Fibroblast of skin of back (primary cell): ENCODE measurements at places on chromosomes 2 and 18.

GRCh38 chr2:28102455-28102874 is 211.9 kb downstream of the BABAM2 start:
- DNase-seq: peak; percentile 88

DNA sequence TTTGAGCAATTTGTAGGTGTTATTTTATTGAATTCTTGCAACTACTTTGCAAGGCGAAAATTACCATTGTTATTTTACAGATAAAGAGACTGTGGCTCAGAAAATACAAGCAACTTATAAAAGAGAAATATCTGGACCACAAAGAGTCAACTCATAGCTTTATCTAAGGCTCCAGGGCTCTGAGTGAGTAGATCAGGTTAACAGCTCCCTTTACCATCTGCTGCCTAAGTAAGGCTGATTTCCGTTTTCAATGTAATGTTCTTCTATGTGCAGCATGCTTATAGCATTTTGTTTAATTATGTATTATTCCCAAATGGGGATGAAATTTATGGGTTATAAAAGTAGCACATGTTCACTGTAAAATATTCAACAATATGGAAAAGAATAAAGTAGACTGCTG is 299.1 kb upstream of the TNP1 start:
- DNase-seq: no peak

DNA sequence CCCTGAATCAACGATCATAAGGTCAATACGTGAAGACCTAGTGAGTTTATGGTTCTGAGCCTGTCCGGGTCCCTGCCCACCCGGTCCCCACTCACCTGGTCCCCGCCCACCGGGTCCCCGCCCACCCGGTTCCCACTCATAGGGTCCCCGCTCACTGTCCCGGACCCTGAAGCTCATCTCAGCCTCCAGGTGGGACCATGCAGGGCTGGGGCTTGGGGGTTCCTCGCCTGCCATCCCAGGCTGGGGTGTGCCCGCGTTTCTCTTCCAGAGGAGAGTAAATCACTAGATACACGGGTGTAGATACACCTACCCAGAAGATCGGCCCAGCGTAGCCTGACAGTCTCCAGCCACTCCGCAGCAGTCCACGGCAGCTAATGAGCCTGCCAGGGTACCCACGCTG is 131.5 kb downstream of the MBP start:
- no peak for DNase-seq

- DNase-seq: no peak
Observed at GRCh38 chr2:24720310-24720709, 72.9 kb downstream of the PTRHD1 start.

DNA sequence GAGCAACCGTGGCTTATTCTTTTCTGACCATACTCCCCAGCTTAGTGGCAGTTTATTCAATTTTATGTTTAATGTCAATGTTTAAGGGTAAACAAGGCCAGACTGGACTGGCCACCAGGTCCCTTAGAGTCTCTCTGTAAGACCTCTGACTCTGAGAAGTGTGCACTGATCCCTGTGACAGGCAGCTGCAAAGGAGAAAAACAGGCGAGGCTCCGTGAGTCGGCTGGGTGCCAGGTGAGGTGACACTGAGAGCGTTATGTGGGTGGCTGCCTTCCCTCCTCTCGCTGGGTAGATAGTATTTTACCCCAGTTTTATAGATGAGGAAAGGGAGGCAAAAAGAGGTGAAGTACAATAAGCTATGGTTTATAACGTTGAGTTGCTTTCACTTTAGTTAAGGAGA is 139.4 kb upstream of the HDAC4 start:
- DNase-seq: no peak

DNA sequence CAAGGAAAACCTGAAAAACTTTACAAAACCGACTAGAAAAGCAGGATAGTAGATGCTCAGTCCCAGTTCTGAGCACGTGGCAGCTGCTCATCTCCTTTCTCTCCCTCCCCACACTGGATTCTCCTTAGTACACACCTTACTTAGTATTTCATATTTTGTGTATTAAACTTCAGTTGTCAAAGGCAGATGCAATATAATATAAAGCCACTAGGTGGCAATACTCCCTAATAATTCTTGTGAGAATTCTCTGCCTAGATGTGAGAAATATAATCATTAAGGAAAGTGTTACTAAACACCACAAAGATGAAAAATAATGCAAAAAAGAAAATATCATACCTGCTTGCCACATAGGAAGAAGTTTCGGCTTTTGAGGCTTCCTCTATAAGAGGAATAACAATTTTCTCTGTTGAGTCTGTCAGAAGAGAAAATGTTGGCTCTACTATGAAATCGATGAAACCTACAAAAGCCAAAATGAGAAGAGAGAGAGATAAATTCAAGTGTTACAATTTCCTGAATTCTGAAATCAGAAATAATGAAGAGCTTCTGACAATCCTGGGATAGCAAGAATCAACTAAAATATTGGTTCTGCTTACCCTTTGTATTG is 200.6 kb downstream of the PPP1R1C start:
- DNase-seq: peak; percentile 38

GRCh38 chr2:142853912-142854311 is 23.6 kb upstream of the KYNU start:
- no peak for DNase-seq

GRCh38 chr2:240622531-240623235 is 2.6 kb upstream of the GPR35 start:
- no peak for DNase-seq

DNA sequence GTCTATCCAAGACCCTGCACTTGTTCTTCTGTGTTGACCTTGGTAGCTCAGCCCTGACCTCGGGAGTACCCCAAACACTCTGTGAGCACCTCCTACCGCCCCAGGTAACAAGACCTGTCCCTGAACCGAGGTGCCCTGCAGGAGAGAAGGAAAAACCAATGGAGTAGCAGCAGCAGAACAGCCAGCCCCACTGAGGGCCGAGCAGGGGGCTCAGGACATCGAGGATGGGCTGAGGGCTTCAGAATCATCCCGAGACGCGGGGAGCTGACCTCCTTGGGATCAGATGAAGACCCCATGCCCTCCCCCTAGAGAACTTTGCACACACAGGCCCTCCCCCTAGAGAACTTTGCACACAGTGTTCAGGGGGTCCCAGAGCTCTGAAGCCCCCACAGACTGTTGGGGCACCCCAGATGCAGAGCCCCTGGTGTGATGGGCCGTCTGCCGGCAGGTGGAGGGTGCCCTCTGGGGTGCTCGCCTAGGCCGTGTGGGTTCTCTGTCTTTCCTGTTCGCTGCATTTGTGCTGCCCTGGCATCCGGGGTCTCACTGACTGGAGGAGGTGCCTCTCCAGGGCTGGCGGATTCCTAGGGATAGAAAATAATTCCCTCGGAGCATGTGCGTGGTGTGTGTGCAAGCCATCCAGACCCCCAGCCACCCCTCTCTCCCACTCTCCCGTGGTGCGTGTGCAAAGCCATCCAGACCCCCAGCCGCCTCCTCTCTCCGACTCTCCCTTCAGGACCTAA is 189.1 kb downstream of the TWIST2 start:
- no peak for DNase-seq

- no peak for DNase-seq
Observed at GRCh38 chr2:84386336-84387040, 72.6 kb downstream of the SUCLG1 start.
